ENCODE measurements at places on chromosomes 1 and 21.
A peak's percentile ranks its signal among the peaks of the same experiment; 100 is the strongest.

DNA sequence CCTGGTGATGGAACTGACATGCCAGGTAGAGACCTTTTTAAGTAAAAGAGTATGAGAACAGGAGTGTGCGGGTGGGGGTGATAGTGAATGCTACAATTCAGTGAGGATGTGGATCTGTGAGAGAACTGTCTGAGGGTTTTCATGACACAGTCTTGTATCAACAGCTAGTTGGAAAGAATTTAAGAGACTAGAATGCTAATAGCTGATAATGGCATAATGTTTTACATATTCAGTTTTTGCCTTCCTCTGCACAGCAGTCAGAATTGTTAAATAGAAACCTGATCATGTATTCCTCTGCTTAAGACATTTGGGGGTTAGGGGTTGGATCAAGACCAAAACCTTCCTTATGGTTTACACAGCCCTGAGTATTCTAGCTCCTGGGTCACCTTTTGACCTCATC is 152.8 kb upstream of the ZRANB2 start:
- DNase-seq = no peak

GRCh38 chr1:38500352-38500751 is 359.2 kb downstream of the RRAGC start:
- DNase-seq = no peak

DNA sequence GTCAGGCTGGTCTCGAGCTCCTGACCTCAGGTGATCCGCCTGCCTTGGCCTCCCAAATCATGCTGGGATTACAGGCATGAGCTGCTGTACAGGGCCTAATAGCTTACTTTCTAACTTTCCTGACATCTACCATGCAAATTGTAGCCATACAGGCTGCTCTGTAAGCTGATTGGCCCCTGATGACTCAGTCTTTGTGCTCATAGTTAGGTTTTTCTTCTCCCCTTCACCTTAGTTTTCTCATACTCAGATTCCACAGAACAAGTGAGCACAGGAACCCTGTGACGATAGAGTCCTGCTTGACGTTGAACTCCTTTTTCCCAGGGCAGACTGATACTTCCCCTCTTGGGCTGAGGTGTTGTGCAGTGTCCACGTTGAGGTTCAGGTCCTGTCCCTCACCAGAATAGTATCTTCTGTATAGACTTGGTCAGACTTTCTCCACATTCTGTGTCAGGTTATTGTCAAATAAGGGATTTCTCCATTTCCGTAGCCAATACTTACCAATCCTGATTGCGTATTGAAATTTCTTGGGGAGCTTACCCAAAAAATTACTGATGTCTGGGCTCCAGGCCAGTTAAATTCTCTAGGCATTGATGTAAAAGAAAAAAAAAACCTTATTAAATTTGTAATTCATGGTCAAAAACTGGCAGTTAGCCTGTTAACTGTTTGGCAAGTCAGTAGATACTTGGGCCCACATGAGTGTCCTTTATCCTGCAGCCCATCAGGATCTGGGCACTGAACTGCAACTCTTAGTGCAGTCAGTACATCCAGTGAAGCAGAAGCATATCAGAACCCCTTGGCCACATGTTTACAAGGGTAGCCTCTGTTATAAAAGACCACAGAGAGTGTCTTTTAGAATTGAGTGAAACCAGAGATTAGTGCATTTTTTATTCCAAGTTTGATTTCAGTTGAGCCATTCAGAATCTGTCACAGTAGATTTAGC is 118.2 kb downstream of the DYRK1A start:
- no peak for DNase-seq

- no peak for DNase-seq
These were observed 478 bp upstream of the PRDM2 start for GRCh38 chr1:13699510-13699909.

GRCh38 chr1:90989990-90990389 is 31.8 kb downstream of the ZNF644 start:
- DNase-seq = no peak

GRCh38 chr1:211514030-211514754 is 22.2 kb upstream of the RD3 start:
- peak; percentile 54 for DNase-seq

DNA sequence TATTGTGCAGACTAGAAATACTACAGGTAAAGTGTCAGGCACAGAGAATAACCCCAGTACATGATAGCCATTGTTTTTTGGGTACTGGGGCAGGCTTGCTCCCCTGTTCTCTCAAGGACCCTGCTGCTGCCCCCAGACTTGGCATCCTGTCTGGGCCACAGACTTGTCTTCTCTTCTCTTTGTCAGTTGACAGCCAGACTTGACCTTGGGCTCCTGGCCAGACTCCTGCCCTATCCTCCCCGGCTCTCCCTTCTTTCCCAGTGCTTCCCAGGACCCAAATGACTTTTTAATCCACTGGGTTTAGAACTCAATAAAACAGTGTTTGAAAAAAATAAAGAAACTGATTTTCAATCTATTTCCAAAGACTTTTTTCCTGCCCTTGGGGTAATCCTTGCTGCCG is 43.2 kb downstream of the ZSCAN20 start:
- DNase-seq = no peak

DNA sequence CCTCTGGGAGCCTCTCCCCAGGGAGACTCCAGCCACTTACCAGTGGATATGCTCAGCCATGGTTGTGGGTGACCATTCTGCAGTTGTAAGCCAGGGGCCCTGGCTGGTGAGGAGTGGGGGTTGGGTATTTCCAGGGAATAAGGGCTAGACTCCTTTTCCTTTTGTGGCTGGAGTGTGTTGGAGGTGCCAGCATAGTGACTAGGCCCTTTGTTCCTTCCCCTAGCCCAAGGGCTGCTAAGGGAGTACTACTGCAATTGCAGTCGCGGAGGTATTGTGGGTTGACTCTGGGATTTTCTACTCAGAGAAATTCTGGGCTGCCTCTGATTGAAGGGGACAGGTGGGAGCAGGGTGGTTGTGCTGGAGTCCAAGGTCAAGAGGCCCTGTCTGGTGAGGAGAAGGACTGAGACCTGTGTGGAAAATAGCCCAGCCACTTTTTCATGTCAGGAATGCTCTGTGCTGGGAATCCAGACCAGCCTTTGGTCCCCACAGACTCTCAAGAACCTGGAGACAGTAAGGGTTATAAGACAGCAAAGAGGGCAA is 43.1 kb downstream of the MROH9 start:
- no peak for DNase-seq

DNA sequence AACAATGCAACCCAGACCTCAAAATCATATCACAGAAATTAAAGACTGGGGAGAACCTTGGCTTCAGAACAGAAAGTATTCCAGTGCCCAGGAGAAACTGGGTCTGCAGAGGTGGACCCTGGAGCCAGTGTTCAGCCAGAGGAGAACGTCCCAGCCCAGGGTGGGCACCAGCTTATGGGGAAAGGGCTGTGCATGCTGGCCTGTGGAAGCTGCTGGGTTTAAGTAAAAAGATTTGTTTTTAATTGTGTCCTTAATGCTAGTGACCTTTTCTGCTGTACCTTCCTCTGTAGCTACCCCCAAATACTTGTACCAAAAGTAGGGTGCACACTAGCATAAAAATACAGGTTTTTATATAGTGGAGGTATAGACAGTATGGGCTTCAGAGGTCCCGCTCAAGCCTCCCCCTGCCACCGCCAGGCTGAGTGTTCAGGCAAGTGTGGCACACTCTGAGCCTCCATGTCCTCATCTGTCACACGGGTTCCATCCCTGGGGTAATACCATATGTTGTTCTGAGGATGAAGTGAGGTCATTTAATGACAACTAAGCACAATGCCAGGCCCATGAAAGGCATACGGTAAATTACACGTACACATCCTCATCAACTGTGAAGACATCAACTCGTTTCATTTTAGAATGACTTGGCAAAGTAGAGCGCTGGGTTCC is 47.0 kb downstream of the SLC37A1 start:
- no peak for DNase-seq

- DNase-seq = no peak
These were observed 54.2 kb downstream of the WDR64 start for GRCh38 chr1:241706257-241706656.

DNA sequence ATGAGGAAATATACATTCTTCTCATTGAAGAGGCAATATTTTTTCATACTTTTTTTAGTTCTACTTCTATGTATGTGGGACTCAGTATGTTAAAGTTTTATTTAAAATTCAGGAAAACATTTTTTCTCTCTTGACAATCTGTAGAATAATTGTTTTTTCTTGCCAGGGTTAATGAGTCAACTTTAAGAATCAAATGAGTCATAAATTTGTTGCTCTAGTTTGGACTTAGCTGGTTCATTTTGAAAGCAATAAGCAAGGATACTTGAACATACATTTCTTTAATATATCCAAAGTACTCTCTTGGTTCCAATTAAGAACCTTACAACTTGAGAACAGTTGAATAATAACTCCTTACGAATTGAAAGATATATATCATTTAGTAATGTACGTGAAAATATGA is 1145.3 kb upstream of the B3GALT2 start:
- no peak for DNase-seq

DNA sequence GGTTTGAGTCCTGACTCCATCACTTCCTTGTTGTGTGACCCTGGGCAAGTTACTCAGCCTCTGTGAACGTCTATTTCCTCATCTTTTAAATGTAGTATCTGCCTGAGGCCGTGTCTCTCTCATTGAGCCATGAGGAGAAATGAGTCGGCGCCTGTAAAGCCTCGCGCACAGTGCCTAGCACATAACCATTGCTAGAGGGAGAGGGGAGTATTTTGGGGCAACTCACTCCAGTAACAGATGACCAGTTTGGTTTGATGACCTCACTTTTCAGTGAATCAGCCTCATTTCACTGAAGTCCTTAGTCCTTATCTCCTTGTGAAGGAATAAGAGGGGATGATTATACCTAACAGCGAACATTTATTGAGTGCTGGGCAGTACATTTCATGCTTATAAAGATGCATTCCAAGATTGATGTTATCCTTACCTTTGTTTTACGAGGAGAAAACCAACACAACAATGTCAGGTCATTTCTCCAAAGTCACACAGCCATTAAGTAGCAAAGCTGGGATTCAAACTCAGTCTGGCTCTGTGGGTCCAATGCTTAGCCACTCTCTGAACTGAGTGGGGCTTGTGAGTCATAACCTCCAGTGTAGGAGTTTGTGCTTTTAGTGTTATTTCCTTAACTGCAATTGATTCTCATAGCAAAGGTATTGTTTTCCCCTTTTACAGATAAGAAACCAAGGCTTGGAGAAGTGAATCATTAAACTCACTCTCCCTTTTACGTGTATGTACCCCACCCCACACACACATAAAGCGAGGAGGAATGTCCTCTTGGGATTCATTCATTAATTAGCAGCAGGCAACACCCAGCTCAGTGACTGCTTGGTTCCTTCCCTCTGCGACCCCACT is 25.9 kb downstream of the KCNC4 start:
- peak; percentile 15 for DNase-seq

GRCh38 chr1:205610036-205610435 is 21.8 kb downstream of the ELK4 start:
- no peak for DNase-seq

GRCh38 chr1:33298623-33299277 is 22.1 kb downstream of the A3GALT2 start:
- no peak for DNase-seq

GRCh38 chr1:235892734-235893413 is 26.2 kb upstream of the LYST start:
- DNase-seq = no peak

DNA sequence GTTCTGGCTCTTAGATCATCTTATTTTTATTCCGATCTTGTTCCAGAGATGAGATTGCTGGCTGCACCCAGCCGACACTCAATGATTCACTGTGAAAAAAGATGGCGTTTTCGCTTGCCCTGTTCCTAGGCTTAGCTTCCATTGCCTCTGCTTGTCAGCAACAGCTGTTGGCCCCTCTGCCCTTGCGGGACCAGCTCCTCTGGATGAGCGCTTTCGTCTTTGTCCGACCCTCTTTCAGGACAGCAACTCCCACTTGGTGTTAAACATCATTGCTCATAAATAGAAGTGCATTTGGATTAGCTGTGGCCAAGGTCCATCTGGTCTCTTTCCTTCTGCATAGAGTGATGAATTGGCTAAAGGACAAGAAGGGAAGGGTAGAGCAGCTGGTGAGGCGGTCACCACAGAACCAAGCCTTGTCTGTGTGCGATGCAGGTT is 43.5 kb upstream of the SCCPDH start:
- DNase-seq = no peak

GRCh38 chr1:153919876-153920852 is 2.6 kb downstream of the GATAD2B start:
- DNase-seq = no peak

DNA sequence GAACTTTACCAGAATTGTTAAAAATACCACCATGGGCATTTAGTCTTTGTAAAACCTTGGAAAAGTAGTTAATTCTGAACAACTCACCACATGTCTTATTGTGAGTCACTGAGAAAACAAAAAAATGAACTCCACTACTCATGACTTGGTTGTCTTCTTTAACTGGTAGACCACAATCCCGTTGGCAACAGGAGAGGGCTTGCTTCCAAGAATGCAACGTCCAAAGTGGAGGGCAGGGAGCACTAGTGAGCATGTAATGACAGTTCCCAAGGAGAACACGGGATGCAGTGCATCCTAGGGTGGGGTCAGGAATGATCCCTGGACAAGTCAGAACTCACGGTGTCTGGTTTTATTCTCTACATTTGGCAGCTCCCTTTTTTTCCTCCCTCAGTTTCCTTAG is 15.2 kb upstream of the HMCN1 start:
- DNase-seq = peak; percentile 62

GRCh38 chr1:43921022-43921421 is 12.6 kb upstream of the ARTN start:
- DNase-seq = no peak

DNA sequence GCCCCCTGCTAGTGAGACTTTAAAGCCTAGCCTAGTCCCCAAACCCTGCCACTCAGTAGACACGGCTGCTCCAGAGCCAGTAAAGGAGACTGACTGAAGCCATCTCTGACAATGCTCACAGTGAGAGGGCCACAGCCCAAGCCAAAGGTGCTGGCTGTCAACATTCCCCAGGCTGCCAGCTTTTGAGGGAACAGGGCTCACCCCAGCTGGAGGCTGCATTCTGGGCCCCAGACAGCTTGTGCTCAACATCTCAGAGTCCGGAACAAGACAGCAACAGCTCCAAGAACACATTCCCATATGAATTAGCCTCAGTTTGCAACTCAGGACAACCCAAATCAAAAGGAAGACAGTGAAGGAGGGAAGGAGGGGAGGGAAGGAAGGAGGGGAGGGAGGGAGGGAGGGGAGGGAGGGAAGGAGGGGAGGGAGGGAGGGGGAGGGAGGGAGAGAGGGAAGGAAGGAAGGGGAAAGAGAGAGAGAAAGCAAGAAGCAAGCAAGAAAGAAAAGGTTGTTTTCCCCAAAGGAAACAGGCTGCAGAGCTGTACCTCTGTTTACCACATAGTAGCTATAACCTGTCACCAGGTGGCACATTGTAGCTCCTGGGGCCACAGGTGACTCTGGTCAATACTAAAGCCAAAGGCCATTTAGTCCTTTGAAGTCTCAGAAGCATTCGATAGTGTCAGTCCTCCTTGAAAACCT is 5.4 kb downstream of the ARTN start:
- DNase-seq = no peak
